ENCODE measurements at places on chromosomes 5 and 9. TPM values are rescaled to one million over a fixed set of nuclear protein-coding genes. Genes with fewer than 3 reads are reported as not detected.
A peak's percentile ranks its signal among the peaks of the same experiment; 100 is the strongest.

Gene HEMGN
- polyA plus RNA-seq, result not detected

Gene TRIM52
- polyA plus RNA-seq, result 8.1 TPM

Gene IFNA21
- polyA plus RNA-seq, result not detected

DNA sequence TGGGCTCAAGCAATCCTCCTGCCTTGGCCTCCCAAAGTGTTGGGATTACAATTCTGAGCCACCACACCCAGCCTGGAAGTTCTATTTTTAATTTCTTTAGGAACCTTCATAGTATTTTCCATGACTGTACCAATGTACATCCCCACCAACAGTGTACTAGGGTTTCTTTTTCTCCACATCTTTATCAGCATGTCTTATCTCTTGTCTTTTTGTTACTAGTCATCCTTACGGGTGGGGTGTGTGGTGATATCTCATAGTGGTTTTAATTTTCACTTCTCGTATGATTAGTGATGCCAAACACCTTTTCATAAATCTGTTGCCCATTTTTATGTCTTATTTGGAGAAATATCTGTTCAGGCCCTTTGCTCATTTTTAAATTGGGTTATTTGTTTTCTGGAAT is 123.0 kb upstream of the MEF2C start:
- no peak for DNase-seq

Gene PRXL2C
- 7.9 TPM for polyA plus RNA-seq

GRCh38 chr5:141574122-141574510 is 44.7 kb downstream of the DIAPH1 start:
- DNase-seq, result no peak

- DNase-seq, result no peak
These were observed 341.7 kb downstream of the KIAA0825 start for GRCh38 chr5:94276751-94277150.

Gene CRHBP
- not detected for polyA plus RNA-seq

DNA sequence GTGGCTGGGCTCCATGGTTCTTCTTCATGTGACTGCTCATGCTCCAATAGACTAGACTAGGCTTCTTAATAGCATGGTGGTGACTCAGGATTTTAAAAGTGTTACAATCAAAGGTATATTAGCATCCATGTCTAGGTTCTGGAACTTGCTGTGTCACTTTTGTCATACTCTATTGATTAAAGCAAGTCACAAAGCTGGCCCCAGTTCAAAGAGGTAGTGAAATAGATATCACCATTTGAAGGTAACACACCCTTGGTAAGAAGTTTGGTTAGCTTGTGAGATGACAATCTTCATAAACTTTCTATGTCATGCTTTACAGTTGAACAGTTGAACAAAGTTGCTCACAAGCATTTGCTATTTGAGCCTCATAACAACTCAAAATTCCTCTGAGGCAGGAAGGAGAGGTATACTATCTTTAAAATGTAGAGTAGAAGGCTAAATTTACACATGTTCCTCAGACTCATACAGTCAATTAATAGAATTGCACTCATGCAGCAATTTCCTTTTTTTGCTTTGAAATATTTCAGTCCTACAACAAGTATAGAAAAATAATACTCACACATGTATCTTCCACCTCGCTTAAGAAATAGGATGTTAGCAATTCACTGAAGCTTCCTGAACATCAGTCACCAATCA is 56.8 kb upstream of the TMEM252 start:
- no peak for DNase-seq

DNA sequence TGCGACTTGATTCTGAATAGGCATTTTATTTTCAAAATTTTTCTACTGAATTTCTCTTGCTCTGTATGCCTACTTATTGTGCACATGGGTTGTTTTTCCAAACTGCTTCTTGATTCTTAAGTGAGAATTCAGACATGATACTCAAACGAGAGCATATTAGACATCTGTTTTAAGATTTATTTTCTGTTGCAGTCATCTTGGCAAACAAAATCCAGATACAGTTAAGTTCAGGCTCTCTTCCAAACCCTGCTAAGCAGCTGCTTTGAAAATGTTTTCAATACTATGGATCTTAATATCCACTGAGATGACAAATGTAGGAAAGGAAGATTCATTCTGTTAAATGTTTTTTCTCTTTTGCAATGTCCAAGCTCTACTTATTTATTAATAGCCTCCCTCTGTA is 4.5 kb downstream of the TMEM215 start:
- no peak for DNase-seq

Gene GLRA1
- not detected for polyA plus RNA-seq

- DNase-seq, result no peak
These were observed 168.3 kb upstream of the RASA1 start for GRCh38 chr5:87099291-87099839.

GRCh38 chr5:147465747-147466146 is 44.1 kb downstream of the DPYSL3 start:
- no peak for DNase-seq

DNA sequence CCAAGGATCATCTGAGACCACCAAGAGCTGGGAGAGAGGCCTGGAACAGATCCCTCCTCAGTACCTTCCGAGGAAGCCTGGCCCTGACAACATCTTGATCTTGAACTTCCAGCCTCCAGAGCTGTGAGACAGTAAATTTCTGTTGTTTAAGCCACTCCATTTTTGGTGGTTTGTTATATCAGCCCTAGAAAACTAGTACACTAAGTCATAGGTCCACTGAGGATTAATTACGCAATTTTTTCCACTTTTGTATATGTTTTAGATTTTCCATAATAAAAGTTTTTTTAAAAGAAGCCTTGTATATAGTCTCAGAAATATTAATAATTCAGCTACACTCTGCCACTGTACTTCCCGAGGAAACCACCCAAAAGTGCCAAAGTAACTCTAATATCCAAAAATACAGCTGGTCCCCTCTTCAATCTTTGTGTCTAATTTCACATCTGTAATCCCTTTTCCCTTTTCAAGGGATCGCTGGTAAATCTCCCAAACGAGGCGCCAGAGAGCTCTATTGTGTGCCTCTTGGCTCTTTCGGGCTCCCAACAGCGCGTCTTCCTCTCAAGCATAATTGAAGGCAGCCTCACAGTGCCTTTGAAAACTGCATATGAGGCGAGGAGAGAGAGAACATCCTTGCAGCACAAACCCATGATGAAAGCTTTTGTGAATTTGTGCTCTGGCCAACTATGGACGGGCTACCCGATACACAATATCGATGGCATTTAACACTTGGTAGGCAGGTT is 32.7 kb downstream of the PRUNE2 start:
- DNase-seq, result peak; percentile 83

Gene KCTD16
- polyA plus RNA-seq, result 0.05 TPM

DNA sequence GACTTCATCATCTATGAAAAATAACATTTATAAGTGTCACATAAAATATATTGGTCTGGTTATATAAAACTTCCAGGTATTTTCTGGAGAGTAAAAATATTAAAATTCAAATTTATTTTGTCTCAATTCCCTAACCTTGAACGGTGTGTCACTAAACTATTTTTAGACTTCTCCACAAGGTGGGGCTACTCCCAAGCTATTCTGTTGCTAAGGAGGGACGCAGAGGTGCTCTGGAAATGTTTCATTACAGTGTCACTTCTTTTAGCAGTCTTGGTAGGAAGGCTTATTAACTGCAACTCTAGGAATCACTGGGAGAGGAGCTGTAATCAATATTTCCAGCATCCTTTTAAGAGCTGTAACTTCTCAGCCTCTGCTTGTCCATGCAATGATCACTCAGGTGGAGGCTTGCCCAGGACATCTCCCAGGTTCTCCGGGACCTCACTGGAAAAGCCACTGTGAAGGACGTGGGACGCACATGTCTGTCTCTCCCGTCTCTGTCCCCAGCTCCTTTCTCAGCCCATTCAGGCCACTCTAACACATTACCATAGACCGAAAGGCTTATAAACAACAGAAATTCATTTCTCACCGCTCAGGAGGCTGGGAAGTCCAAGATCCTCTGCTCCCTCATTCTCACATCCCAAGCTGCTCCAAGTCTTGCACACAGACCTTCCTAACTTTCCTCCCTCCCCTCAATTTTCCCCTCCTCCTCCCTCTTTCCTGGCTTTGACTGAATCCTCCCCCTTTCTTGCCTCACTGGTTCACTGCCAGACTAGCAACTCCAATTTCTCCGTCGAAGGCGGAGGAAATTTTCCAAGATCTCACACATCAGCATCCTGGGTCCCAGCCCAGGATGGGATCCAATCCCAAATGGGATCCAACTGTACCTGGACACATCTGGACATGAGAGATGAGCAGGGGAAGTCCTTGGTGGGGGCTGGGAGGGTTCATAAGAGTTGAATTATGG is 32.7 kb upstream of the DNAH5 start:
- DNase-seq, result peak; percentile 78

DNA sequence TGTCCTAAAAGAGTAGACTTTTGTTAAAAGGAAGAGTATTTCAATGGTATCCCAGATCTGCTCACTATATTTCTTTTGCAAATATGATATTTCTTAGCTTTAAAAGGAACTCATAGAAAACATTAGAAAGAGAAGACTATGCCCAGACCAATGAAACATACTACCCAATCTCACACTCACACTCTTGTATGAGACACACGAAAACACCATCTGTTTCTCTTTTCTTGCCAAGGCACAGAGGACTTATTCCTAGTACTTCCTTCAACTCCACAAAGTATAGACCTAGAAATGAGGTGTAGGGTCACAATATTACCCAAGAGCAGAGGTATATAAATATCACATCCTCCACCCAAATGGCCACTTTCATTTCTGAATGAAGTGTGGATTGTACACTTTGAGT is 292.4 kb upstream of the ACO1 start:
- DNase-seq, result no peak

DNA sequence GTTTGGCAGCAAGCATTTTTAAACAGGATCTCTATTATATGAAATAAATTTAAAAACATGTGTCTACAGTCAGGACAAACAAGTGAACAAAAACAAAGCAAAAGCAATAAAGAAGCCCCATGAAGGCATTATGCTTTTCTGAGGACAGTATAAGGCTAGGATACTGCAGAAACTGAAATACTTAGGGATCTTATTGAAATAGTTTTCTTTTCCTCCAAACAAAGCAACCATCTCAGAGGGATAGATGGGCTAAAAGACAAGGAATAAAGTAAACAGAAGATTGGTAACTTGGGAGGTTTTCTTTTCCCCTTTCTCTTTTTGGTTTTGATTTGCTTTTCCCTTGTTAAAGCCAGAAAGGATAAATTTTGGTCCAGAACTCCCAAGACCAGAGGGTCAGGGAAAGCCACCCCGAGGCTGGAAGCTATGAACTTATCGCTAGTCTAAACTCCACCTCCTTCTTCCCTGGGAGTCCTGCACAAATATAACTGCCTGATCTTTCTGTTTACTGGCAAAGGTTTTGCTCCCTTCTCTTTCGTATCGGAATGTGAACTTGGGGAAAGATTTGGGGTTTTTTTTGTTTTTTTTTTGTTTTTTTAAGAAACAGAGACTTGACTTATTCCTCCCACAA is 164.0 kb downstream of the GHR start:
- DNase-seq, result no peak

DNA sequence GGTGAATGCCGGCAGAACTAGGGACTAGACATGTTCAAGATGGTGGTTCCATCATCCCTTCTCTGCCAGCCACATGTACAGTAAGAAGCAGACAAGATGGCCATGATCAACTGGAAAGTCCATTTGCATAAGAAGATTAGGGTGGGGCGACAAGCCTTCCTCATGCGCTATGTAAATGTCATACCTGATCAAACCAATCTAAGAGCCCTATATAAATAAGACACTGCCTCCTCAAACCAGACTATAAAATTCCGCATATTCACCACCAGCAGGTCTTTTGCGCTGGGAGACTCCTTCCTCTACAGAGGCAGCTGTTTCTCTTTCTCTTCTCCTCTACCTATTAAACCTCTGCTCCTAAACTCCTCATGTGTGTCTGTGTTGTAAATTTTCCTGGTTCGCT is 53.8 kb downstream of the TIMD4 start:
- DNase-seq, result no peak

- no peak for DNase-seq
These were observed 461.9 kb upstream of the PAPPA start for GRCh38 chr9:115691693-115692092.

Gene HAVCR2
- 0.07 TPM for polyA plus RNA-seq

Gene SH3GL2
- 5.9 TPM for polyA plus RNA-seq

Gene DAB2
- 6.4 TPM for polyA plus RNA-seq

- DNase-seq, result no peak
These were observed 28.2 kb upstream of the SMAD5 start for GRCh38 chr5:136104306-136104965.

DNA sequence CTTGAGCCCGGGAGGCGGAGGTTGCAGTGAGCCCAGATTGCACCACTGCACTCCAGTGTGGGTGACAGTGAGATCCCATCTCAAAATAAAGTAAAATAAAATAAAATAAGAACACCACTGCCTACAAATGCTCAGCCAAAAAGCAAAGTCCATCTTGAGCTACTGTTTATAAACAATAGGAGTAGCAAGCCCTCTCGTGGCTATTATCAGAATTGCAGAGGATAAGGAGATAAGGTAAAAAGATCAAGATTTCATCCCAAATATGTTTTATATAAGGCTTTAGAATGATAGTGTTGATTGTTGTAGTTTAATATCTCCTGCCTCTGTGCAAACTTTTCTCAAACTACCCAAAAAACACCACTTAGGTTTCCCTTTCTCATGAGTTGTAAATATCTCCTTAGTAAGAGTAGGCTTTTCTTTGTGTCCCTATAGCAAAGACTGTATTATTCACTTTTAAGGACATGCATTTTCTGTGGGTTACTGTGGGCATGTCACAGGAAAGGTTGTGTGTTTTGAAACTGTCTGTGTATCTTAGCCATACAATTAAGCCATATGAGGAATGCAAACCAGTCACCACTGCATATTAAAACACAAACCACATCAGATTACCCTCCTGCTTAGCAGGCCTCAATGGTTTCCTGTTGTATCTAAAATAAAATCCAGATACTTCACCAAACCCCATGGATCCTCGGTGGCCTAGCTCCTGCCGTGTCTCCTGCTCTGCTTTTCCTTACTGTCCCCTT is 31.8 kb upstream of the CKS2 start:
- peak; percentile 85 for DNase-seq

Gene CPLANE1
- 2.4 TPM for polyA plus RNA-seq

DNA sequence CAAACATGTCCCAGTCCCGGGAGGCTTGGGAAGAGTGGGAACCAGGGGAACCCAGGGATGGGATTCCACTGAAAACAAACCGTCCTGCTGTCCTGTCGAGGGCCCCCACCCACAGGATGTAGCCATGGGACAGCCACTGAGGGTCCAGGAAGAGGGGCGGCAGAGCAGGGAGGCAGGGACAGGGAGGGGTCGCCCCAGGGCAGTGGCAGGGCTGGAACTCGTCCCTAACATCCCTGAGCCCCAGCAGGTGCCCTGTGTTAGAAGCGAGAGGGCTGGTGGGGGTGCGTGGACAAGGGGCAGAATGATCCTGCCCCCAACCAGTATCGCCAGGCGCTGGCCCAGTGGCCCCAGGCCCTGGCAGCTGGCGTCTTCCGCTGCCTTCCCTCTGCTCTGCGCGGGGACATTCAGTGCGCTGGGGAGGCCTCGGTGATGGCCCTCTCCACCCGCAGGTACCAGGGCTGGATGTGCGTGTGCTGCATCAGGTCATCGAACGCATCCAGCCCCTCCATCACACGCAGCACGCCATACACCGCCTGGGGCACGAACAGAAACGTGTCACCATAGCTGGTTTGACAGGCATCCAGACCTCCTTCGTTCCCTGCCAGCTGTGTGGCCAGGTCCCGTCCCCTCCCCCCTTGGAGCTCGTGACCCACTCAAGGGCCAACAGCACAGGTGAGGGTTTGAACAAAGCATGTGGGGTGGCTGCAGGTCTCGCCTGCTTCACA is 6.6 kb downstream of the PTGES2 start:
- no peak for DNase-seq
